CD4-positive, alpha-beta T cell treated with Interleukin-2 at 100 ng/mL for 4 hours (primary cell): ENCODE measurements at places on chromosomes 2 and 18.

GRCh38 chr2:43941966-43942365, 53.8 kb downstream of the LRPPRC start:
- DNase-seq = no peak

- DNase-seq = no peak
Measured at GRCh38 chr2:238910751-238911351, 63.0 kb downstream of the TWIST2 start.

DNA sequence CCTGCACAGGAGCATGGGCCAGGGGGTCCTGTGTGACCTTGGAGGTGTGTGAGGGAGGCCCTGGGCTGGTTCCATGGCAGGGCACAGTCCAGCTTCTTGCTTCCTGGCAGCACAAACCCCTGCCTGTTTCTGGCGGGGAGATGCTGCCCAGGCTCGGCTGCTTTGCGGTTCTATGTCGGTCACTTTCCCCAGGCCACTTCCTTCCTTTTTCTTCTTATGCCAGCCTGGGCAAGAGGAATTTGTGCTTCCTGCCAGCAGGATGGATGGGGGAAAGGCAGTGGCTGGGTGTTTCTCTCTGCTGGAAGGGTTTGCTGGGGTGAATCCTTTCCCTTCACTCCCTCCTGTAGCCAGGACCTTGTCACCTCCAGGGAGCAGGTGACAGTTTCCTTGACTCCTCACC, 24.3 kb downstream of the ASAP2 start:
- no peak for DNase-seq

DNA sequence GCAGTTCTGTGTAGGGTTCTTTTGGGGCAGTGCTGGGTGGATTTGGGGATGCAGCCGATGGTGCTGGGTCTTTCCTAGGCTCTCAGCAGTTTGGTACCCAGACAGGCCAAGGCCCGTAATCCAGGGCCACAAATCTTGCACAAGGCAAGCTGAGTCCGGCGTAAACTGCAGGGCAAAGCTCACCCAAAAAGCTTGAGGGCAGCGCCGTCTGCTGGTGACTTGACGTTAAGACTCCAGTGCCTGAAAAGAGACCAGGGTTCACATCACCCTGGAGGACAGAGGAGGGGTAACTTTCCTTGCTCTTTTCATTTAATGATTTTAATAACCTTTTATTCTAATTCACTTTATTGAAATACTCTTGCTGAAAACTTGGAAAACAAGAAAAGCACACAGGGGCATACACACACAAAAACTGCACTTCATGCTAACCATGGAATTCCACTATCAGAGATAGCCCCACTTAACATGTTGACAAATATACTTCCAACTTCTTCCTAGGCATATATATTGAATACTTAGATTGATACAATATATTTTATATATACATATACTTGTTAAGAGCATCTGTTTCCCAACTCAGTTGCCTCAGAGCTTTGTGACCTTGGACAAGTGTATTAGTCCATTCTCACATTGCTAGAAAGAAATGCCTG, 38.9 kb downstream of the CNGA3 start:
- DNase-seq = peak; percentile 68

DNA sequence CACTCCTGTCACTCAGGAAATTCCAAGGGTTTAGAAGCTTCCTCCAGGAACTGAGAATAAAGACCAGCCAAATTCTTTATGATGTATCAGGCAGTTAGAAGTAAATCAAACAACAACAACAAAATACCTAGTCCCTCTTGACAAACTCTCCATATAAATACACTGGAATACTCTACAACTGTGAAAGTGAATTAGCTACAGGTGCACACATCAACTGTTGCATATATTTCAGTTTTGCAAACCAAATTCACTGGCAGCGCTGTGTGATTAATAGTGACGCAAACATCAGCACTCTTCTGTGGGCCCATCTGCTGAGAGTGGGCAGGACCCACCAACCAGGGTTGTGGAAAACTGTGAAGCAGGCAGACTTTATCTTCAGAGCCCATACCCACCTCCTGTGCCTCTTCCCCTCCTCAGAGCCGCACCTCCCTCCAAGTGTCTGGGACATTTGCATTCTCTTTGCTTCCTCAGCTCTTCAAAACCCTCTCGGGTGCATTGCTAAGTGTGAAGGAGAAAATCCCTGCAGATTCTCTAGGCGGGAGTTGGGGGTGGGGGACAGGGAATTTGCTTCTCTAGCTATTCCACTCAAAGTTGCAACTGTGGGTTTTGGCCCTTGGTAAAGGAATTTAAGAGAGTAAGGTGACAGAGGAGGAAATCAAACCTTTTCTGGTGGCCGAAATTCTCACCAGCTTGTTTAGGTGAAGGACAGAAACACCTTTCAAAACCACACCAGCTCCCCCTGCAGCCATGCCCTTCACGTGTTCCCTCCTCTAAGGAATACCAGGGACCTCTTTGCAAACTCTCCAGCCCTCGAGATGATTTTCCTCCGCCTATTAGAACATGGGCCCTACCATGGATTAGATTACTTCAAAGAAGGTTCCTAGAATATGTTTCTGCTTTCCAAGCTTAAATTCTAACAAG, 119.3 kb downstream of the MRO start:
- DNase-seq = no peak

- no peak for DNase-seq
Measured at GRCh38 chr2:199230091-199230490, 227.6 kb downstream of the SATB2 start.

DNA sequence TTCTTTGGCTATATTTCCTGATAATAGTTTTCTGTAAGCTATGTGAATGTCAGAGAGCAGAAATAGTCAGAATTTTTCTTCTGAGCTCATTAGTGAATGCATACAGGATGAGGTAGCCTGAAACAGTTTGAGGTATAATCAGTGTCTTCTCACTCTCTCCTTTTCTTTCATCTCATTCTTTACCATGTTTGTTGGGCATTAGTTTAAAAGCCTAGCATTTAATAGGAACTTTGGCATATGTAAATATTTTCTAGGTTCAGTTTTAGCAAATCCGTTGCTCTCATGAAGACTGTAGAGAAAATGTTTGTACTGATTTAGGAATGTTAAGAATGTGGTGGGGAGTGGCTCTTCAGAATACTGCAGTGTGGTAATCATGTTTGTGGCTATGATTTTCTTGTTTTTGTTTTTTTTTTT, 119.4 kb downstream of the PARD3B start:
- DNase-seq = no peak

DNA sequence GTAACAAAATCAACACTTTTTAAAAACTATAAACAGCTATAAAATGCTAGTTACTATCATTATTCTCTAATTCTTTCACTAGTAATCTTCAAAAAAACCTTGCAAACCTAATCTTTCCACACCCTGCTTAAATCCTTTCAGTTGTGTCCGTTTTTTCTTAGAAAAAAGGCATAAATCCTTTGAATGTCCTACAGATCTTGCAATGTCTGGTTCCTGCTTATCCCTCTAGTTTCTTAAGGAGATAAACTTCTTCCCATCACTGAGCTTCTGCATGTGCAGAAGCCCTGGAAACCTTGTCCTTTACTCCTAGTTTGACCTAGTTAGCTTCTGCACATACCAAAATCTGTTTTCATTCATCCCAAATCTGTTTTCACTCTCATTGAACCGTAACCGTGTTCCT, 1.3 kb upstream of the PNO1 start:
- no peak for DNase-seq

DNA sequence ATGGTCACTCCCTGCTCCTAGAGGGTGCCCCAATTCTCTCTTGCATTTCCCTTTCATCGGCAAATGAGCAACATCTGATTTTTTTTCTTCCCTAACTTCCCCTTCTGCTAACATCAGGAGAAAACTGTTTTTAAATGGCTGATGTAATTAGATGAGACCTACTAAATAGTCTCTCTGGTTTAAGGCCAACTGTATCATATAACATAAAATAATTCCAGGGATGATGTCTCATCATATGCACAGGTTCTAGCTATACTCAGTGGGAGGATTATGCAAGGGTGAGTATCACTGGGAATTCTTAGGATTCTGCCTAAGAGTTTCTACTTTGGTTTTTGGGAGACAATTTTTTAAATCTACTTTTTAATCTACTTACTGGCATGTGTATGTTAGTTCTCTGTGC, 193.4 kb downstream of the PARD3B start:
- DNase-seq = no peak

DNA sequence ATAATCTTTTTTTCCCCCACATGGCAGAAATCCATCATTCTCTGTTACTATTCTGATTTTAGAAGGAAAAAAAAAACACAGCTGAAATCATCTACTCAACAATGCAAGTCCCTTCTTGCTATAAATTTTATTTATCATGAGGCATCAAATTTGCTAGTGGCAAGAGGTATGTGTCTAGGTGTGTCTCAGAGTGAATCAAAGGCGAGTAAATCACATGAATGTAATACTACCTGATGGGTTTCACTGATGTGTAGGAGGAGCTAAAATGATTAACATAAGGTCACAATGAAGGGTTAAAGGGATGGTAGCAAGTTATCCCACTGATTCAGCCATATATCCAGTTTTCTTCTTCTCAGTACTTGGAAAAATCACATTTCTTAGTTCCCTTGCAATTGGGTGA, 24.5 kb upstream of the PELI1 start:
- no peak for DNase-seq

DNA sequence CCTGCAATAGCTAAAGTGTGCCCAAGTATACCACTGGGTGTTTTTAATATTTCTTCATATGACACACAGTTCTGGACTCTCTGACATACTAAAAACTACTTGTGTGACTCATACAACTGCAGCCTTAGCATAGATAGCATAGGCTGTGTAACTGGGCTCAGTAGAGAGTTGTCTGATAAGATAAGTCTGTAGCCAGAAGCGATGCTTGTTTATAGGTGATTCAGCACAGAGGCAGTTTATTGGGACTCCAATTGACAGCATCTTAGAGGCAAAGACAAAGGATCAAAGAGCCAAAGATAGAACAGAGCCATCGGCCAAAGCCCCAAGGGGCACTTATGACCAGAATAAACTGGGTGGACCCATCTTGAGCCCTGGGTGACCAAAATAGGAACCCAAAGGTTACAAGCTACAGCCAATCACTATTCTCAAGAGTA, 42.3 kb downstream of the AAK1 start:
- peak; percentile 60 for DNase-seq

GRCh38 chr18:72444111-72444797, 99.9 kb downstream of the CBLN2 start:
- DNase-seq = no peak

DNA sequence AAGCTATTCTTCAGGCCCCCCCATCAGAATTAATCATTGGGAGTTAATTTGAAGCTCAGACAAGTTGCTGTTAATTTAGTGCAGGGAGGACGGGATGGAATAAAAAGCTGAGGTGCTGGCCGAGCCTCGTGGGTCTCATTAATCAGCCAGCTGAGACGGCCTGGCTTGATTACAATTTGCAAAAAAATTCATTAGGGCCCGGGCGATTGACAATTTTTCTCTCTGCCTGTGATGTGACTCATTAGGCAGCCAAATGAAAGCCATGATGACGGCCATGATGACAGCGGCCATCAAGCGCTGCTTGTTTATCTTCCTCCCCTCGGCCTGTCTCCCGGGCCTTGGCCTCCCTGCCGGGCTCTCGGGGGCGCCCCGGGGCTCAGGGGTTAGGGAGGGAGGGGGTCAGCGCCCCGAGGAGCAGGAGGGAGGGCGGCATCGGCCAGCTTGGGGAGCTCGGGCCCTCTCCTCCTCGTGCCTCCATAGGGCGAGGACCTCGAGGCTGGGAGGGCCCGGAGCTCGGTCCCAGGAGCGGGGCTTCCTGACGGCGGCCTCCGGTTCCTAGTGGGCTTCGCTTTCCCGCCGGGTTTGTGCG, 5.2 kb downstream of the GBX2 start:
- DNase-seq = no peak

- DNase-seq = no peak
Measured at GRCh38 chr2:228629251-228629650, 447.8 kb upstream of the SPHKAP start.

DNA sequence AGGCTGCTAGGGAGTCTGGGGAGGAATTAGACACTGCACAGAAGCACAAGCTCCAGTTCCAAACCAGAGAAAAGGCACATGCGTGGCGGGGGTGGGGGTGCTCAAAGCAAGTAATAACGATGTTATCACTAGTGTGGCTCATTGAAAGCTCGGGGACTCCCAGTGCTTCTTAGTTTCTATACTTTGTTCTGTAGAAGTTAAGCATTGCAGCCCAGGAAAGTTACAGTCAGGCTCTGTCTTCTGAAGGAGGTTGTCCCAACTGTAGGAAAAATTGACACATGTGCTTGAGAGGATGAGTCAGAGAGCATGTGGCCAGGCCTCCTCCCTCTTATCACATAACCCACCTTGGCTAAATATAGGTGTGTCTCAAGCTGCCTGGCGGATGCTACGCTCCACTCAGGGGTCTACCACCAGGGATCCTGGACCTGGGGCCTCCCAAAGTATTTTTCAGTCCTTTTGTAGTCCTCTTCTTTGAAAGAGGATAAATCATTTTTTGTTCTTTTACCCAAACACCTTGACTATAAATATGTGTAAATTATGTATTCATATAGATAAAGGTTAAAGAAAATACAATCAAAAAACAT, 3.8 kb downstream of the GALNT5 start:
- no peak for DNase-seq

DNA sequence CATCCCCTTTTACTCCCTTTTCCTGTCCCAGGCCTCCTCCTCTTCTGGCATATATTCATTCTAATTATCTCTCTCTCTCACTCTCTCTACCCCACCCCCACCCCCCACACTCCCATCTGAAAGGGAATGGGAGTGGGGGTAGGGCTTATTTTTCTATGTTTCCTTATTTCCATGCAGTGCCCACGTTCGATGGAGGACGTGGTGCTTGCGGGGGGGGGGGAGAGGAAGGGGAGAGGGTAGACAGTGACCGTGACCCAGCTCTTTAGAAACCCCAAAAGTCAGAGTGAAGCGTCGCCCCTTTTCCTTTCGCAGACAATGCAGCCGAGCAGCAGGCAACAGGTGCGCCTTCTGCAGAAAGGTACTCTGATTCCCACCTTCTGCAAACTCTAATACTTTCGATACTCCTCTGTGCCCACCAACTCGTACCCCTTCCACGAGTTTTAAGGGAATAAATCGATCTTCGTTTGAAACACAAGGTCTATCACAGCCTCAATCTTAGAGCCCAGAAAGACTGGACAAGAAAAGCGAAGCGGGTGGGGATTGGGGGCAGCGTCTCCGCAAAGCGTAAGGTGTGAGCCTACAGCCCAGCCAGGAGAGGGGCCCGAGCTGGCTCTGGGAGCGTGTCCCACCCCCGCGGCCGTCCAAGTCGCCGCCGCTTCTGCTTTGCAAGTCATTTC, 891 bp upstream of the NR4A2 start:
- peak; percentile 13 for DNase-seq

GRCh38 chr2:233209533-233210171, 41.8 kb upstream of the ATG16L1 start:
- DNase-seq = no peak

GRCh38 chr2:141692829-141693228, 438.0 kb downstream of the LRP1B start:
- DNase-seq = no peak

DNA sequence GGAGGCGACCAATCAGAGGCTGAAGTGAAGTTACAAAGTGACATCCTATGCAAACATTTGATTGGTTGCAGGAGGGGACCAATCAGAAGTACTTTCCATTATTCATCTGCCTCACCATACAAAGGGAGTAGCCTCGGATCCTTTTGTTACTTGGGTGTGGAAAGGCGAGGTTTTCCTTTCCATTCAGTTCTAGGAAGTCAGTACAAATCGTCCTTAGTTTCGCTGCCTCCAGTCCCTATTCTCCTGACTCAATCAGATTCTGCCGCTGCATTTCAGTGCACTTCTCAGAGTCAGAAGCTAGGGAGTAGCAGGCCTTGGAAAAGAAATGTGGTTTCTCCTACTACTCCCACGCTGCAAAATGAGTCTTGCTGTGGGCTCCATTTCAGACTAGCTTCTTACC, 149.4 kb downstream of the DTNA start:
- no peak for DNase-seq
